Activated CD4-positive, alpha-beta T cell treated with anti-CD3 and anti-CD28 coated beads, Interleukin-2, amount 50 U/mL, for 16 hours (primary cell): ENCODE measurements at places on chromosomes 4 and X.
A peak's percentile ranks its signal among the peaks of the same experiment; 100 is the strongest.

DNA sequence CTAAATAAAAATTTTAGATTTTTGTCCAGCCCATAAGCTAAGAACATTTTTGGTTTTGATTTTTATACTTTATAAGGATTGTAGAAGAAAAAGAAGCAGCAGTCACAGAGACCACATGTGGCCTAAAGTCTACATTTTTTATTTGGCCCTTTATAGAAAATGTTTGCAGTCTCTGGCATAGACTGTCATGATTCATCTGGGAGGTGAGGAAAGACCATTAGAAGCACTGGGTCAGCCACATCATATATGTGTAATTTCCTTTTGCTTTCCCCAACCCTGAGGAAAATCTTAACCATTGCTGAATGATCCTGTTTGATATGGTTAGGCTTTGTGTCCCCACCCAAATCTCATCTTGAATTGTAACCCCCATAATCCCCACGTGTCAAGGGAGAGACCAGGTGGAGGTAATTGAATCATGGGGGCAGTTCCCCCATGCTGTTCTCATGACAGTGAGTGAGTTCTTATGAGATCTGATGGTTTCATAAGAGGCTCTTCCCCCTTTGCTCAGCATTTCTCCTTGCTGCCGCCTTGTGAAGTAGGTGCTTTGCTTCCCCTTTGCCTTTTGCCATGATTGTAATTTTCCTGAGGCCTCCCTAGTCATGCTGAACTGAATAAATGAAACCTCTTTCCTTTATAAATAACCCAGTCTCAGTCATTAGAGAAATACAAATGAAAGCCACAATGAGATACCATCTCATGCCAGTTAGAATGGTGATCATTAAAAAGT is 12.1 kb upstream of the COPS4 start:
- DNase-seq: no peak

GRCh38 chr4:89298788-89299152 is 8.8 kb downstream of the GPRIN3 start:
- peak; percentile 77 for DNase-seq

- DNase-seq: no peak
These were observed 16.3 kb downstream of the PDS5A start for GRCh38 chr4:39961311-39961877.

DNA sequence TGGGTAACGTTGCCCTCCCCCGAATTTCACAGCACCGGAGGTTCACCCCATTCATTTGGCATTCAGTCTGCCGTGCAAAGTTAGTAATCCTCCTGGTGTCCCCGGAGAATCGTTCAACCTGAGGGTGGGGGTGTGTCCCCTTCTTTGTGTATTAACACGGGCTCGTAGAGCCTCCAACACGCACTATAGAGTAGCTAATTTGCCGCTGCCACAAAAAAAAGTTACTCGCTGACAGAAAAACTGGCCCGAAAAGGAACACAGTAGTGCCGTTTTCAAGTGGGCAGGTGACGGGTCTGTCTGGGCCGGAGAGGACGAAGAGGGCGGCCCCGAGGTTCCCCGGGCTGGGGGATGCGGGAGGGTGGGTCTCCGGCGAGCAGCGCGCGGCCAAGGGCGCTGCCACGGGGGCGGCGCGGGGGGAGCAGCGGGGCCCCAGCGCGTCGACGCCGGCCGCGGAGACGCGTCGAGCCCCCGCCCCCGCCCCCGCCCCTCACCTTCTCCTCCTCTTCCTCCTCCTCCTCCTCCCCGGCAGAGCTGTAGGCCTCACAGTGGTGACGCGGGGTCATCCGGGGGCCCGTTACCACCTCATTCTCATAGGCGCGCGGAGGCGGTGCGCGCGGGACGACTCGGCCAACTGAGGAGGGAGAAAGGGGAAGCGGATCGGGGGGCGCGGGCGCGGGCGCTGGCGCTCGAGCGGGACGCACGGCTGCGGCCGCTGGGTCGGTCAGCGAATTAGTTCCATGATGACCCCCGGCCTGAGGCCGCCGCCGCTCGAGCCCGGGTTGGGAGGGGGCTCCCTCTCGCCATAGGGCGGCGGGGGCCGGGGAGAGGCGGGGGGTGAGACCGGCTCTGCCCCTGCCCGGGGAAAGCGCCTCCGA is 571 bp downstream of the CCNI start:
- peak; percentile 87 for DNase-seq

DNA sequence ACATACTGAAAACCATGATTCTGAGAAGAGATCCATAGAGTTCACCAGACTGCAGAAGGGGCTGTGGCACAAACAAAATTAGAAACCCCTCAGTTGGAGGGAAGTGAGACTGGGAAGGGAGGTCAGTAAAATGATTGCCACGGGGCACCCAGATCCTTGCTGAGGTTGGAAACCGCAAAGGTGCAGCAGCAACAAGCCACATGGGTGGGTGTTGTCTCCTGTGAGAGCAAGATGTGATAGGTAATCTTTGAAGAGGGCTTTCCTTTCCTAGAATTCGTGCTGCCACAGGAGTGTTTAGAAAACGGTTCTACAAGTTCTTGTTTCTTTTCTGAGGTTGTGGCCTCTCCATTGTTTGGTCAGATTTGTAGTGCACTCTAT is 85.5 kb downstream of the NFKB1 start:
- peak; percentile 69 for DNase-seq
